ENCODE measurements at places on chromosomes 16 and 17. TPM values are rescaled to one million over a fixed set of nuclear protein-coding genes. Genes with fewer than 3 reads are reported as not detected.

GRCh38 chr17:10339051-10339450, 33.8 kb downstream of the MYH13 start:
- ATAC-seq: no peak

DNA sequence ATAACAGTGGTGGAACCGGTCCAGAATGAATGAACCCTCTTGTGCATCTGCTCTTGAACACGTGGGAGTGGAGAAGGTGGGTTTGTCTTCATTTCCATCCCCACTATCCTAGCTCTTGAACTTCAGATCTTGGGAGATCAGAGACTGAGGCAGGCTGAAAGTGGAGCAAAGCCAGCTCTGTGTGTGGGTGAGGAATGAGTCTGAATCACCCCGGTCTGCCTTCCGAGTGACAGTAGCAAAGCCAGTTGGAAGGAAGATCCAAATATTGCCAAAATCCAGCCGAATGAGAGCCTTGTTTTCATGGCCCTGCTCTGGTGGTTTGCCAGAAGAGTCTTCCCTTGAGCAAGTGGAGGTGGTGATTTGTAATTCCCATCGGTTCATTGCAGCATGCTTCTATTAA, 29.0 kb upstream of the ASIC2 start:
- no peak for ATAC-seq

- no peak for ATAC-seq
Measured at GRCh38 chr17:81040791-81041337, 5.9 kb downstream of the BAIAP2 start.

DNA sequence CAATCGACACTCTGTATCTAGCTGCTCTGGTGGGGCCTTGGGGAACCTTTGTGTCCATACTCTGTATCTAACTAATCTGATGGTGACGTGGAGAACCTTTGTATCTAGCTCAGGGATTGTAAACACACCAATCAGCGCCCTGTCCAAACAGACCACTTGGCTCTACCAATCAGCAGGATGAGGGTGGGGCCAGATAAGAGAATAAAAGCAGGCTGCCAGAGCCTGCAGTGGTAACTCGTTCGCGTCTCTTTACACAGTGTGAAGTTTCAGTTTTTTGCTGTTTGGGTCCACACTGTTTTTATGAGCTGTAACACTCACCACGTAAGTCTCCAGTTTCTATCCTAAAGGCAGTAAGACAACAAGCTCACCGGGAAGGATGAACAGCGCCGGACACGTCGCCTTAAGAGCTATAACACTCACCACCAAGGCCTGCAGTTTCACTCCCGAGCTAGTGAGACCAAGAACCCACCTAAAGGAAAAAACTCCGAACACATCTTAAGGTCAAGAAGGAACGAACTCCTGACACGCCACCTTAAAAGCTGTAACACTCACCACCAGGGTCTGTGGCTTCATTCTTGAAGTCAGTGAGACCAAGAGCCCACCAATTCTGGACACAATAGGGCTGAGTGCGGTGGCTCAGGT, 64.6 kb downstream of the KPNA2 start:
- ATAC-seq: no peak

DNA sequence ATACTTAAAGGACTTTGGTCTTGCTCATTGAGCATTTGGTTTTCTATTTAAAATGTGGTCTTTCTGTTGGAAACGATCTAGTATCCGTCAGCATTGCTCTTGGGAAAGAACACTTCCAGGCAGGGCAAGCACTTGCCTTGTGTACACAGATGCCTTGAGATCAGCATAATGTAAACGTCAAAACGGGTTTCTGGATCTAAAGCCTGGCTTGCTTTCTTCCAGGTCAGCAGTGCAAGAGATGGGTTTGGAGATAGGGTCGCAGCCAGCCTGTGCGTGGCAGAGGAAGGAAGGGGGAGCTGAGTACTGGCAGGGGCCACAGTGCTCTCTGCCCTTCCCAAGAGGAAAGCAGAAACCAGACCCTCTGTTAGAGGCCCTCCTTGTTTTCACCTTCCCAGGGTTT, 175.5 kb downstream of the LGALS9B start:
- ATAC-seq: peak; percentile 61

The KRT33B gene
- 0.13 TPM for total RNA-seq
